ENCODE measurements at places on chromosomes 4 and X.

- DNase-seq: no peak
These were observed 838.4 kb downstream of the RAB28 start for GRCh38 chr4:12645732-12646131.

DNA sequence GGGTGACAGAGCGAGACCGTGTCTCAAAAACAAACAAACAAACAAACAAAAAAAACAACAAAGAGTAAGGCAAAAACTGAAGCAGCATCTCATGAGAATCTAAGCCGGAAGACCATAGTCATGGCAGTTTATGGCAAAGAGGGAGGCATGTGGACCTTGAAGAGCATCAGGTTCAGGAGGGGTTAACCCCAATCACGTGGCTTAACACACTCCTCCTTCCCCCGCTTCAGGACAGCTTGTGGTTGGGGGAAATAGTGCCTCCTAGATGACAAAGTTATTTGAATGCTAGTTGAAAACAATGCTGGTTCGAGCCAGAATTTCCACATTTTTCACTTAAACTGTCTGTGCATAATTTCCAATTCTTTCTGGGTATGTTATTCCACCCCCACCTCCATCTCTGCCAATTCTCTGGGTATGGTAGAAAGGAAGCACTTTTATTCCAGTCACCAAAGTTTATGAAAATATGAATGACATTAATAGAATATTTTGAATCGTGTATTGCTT is 11.7 kb upstream of the MAP7D3 start:
- DNase-seq: no peak

DNA sequence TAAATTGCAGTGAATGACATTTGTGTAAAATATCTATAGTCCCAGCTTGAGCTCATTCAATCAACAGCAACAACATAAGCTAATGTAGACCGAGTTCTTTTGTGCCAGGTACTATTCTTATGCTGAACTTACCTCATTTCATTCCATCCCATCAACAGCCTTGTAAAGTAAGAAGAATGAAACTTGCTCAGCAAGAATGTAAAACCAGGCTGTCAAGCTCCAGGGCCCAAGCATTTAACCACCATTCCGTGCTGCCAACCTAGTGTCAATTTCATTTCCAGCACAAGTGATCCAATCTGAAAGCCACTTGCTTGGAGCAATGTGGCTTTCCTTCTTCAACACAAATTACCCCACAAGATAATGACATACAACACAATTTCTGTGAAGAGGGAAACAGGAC is 36.6 kb downstream of the RASSF6 start:
- peak; percentile 13 for DNase-seq

- DNase-seq: no peak
These were observed 376.5 kb upstream of the MAD2L1 start for GRCh38 chr4:120443116-120443515.

- no peak for DNase-seq
These were observed 144.1 kb downstream of the SLC7A11 start for GRCh38 chr4:138097912-138098600.

DNA sequence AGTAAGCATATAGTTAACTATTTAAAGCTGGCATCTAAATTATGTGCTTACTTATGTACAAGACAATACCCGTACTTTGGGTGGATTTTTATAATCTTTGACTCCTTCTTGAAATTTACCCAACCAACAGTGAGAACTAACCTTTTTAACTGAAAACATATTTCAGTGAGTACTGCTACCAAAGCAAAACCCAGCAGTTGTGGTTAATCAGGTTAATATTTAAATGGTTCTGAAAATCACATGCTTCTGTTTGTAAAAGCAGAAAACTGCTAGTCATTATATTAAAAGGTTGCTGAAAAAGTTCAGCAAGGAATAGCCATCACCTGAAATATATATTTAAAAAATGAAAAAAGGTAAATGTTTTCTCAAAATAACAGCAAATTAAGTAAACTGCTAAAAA is 20.0 kb downstream of the UBE2D3 start:
- DNase-seq: no peak

- no peak for DNase-seq
These were observed 44.5 kb downstream of the DTHD1 start for GRCh38 chr4:36325926-36326325.

DNA sequence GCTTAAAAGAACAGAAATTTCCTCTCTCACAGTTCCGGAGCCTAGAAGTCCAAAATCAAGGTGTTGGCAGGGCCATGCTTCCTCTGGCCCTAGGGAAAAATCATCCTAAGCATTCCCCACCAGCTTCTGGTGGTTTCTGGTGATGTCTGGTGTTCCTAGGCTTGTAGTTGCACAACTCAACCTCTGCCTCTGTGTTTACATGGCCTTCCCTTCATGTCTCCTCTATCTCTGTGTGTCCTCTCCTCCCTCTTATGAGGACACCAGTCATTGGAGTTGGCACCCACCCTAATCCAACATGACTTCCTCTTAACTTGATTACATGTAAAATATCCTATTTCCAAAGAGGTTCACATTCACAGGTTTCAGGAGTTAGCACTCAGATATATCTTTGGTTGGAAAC is 15.4 kb downstream of the LRP2BP start:
- DNase-seq: no peak

- DNase-seq: peak; percentile 36
These were observed 122.6 kb downstream of the SHISA3 start for GRCh38 chr4:42519803-42520417.

Measured in renal cortex interstitium (tissue), 15 donors.